H54 (cell line): ENCODE measurements at places on chromosomes 13 and 19.

- no peak for DNase-seq
Observed at GRCh38 chr13:109725995-109726637, 60.3 kb downstream of the IRS2 start.

- no peak for DNase-seq
Observed at GRCh38 chr19:17512574-17512939, 1.1 kb downstream of the PGLS start.

GRCh38 chr19:8655340-8655709, 24.9 kb downstream of the NFILZ start:
- no peak for DNase-seq

DNA sequence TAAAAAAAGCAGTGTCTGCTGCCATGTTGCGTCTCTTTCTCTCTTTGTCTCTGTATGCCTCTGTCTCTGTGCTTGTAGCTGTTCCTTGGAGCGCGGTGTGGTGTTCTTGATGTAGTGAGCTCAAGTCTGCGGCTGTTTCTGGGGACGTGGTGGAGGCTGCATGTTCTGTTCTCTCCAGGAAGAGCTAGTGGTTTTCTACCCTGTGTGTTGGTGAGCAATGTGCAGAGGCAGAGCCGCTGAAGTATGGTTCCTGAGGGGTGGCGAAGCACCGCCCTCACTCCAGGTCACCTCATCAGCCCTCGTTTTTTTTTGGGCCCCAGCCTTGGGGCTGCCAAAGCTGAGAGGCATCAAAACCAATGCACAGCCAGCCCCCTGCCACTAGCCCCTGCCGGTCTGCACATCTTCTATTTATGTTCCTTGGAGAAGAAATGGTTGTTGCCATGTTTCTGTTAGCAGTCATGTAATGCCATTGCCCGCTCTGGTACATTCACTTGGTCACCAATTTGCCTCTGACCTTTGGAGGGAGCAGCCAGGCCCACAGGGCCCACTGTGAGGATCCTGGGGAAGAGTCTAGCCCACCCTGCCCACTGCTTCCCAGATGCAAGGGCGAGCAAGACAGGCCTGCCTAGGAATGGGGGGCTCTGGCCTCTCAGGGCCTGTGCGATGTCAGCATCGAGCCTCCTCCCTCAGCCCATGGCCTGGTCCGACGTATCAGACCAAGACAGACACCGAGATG, 7.2 kb downstream of the HNRNPL start:
- DNase-seq: no peak

GRCh38 chr13:40064154-40065097, 409.0 kb downstream of the COG6 start:
- no peak for DNase-seq

GRCh38 chr13:53068585-53069520, 40.2 kb downstream of the OLFM4 start:
- no peak for DNase-seq

- no peak for DNase-seq
Observed at GRCh38 chr19:14183741-14184350, 22.1 kb downstream of the ADGRL1 start.

DNA sequence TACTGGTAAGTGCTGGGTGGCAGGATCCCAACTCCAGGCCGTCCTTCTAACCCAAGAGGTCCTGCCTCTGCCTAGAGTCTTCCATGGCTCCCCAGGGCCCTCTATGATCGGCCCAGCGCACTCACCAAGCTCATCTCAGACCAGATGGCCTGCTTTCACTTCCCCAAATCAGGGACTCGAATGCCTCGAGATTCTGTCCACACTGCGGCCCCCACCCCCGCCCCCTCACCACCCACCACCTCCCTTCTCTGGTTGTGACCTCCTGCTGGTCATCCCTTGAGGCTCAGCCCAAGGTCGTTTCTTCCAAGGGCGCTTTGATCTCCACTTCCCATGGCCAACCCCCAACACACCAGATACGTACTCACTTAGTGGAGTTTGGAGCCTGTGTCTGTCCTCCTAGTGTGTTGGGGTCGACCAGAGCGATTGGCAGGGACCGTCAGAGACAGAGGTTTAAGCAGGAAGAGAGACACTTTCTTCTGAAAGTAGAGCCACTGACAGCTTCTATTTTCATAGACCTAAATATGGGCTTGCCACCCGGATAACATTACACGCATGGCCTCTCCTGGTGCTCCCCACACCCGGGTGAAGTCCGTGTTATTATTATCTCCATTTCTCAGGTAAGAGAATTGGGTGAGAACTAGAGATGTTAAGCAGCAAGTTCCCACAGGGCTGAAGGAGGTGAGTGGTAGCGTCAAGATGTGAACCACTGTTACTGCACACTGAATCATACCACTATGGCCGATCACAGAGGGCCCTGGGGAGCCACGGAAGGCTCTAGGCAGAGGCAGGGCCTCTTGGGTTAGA, at the start of gene FCER2:
Gene FCER2, minus strand, starts transcription at position 478 of the 804 bp plus-strand sequence. CDS start 2,371 bp downstream, outside the sequence.
- DNase-seq: no peak

DNA sequence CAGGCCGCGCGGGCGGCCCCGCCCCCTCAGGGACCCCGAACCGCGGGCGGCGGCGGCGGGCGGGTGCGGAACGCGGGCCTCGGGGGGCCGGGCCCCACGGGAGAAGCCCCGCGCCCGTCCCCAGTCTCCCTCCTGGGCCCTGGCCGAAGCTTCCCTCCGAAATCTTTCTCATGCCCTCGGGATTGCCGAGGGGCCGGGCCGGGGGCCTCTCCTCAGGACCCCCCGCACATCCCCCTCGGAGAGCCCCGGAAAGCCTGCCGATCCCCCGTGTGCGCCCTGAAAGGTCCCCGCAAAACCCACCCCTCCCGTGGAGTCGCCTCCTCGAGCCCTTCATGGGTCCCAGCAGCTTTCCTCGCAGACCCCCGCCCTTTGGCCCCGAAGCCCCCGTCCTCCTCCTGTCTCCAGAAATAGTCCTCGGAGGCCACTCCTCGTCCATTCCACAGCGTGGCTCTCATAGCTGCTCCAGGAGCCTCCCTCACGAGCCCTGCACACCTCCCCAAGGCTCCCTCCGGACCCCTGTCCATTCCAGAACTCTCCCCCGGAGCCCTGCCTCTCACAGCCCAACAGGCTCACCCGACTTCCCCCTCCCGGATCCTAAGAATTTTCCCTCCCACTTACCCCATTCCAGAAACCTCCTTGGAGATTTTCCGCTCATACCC, 555 bp downstream of the SAMD4B start:
- DNase-seq: no peak

DNA sequence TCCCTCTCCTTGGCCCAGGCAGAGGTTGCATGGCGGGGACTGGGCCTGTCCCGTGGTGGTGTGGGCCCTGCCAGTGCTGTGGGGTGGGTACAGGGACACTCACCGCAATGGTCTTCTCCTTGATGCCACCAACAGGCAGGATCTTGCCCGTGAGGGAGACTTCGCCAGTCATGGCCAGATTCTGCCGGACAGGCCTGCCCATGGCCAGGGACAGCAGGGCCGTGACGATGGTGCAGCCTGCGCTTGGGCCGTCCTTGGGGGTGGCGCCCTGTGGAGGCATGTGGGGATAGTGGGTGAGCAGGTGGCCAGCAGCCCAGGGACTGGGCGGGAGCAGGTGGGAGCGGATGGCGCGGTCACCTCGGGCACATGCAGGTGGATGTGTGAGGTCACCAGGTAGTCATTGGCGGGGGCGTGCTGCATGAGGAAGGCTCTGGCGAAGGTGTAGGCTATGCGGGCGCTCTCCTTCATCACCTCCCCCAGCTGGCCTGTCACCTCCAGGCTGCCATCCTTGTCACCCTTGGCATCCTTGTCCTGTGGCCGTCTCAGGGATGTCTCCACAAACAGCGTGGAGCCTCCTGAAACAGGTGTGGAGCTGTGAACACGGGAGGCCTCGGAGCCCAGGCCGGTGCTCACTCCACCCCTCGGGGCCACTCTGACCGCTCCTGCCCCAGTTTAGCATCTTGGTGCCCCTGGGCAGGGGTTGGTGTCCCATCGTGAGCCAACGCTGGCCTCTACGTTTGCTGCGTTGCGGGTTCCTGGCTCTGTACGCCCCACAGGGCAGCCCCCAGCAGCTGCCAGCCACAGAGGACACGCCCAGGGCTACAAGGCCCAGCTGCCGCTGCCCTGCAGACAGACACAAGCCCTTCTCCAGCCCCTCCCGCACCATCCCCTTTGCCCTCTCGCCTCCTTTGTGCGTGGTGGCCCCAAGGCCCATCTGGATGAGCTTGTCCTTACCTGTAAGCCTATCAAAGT, 3.4 kb downstream of the RPL36 start:
- no peak for DNase-seq

DNA sequence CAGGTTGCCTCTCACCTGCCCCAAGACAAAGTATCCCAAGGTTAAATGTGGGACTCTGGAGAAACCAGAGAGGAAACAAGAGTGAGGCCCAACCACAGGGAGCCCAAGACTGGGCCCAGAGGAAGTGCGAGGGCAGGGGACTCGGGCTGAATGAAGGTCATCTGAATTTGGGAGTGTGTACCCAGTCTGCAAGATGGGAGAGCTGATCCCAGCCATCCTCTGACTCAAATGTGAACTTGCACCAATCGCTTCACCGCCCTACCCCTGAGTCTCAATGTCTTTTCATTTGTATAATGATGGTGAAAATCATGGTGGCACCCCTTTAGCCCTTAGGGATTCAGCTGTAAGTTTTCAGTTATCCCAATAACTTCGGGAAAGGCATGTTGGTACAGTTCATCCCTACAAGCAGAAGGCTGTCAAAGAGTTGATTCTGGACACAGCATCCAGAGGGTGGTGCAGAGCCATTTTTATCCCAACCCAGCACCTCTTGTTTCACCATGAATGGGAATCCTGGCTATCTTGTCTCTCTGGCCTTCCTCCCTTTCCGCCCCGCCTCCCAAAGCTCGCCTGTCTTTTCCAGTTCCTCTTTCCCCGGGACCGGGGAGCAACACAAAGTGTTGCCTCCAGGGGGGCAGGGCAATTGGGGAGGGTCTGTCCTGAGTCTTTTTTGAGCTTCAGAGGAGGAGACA, 123.4 kb downstream of the NUFIP1 start:
- no peak for DNase-seq

DNA sequence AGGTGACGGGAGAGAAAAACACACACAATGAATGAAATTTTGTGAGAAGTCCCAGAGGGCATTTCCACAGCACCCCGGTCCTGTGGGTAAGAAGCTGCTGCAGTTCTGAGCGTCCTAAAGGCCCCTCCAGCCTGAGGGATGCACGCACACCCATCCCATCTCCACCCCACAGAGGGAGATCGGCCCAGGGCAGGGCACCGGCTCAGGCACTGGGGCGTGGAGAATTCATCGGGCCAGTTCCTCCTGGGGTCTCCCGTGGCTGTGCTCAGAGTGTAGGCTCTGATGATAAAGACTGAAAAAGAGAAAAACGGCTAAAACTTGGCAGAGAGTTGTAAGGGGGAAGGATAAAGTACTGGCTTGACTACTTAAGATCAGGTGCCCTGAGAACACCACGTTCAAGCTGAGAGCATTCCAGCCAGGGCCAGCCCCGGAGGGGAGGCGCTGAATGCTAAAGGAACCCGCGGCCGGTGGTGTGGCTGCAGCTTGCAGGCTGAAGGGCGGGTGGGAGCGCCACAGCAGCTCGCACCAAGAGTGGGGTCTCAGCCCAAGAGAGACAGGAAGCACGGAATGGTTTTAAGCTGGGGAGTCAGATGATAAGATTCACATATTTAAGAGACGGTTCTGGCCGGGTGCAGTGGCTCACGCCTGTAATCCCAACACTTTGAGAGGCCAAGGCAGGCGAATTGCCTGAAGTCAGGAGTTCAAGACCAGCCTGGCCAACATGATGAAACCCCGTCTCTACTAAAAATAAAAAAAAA, 121.9 kb upstream of the SPACA7 start:
- no peak for DNase-seq

- DNase-seq: no peak
Observed at GRCh38 chr19:31300422-31300821, 48.8 kb downstream of the TSHZ3 start.

DNA sequence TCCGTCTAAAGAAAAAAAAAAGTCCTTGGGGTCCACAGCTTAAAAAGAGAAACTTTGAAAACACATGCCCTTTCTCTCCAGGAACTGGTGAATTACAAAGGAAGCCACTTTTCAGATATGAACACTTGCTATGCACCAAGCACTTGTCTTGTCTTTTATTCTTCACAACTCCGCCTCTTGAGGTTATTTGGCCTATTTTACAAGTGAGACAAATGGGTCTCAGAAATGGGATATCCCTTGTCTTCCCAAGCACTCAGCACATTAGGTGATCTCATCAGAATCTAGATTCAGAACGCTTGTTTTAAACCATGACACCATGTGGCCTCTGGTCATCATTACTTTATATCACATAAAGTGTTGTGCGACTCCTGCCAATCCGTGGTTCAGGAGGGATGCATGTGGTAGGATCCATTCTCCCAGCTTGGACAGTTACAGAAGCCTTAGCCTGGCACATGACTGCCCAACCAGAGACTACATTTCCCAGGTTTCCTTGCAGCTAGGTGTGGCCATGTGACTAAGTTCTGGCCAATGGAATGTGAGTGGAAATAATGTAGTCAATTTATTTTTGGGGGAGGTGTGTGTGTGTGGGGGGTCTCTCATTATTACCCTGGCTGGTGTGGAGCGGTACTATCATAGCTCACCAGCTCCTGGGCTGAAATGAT, 13.9 kb downstream of the TSKS start:
- DNase-seq: no peak

- DNase-seq: no peak
Observed at GRCh38 chr13:49225223-49226042, 5.3 kb downstream of the MLNR start.

DNA sequence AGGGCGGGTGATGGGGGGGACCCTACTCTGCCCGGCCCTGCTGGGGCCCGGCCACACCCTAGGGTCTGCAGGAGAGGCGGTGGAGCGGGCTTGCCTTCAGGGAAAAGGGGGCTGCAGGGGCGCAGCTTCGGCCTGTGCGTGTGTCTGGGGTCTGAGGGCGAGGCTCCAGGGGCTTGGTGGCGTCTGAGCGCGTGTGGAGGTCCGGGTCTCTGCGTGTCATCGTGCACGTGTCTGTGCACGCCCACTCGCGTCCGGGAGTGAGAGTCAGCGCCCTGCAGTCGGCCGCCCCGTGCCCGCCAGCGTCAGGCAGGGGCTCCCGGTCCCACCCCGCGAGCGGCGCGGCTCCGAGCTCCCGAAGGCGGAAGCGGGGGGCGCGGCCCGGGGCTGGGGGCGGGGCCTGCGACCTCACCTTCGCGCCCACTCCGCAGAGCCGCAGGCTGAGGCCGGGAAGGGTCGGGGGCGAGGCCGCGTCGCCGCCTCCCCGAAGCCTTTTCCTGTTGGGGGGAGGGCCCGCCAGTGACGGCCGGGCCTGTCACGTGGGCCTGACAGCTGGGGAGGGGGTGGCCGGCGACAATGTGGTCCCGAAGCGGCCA, at the start of gene ARHGAP45:
Gene ARHGAP45, plus strand, starts transcription at position 420 of the 593 bp plus-strand sequence. CDS start 239 bp downstream, outside the sequence.
- no peak for DNase-seq

DNA sequence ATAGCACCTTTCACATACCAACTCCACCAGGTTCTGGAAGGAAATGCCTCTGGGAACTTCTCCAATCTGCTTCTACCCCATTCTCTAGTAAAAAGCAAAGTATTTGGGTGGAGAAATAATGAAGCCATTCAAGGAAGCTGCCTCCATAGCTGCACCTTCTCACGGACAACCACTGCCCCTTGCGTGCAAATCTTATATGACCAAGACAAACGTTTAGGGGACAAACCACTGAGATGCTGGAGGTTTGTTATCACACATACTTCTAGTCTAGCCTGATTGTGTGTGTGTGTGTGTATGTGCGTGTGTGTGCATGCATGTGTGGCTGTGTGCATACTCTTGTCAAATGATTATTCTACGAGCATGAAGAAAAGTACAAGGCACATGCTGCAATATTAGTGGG, 6.5 kb upstream of the METTL21C start:
- DNase-seq: no peak
